ENCODE measurements at places on chromosomes 13 and 19.

GRCh38 chr13:25920277-25920676 lies 131.5 kb downstream of the SHISA2 start:
- DNase-seq: no peak

DNA sequence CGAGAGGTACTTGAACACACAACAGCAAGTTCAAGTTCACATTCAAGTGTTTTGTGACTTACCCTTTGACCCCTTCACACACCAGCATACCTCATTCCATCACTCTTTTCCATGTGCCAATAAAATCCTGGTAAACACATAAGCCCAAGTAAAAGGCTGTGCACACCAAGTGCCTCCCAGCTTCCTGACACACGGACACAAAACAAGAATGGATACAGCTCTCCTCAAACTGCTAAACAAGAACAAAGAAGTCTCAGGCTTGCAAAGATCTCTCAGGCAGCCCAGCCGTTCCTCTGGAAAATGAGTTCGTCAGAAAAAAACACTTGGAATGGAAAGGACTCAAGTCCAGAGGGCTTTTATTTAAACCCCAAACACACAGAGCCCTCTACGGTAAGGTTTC lies 83.7 kb downstream of the NUFIP1 start:
- peak; percentile 12 for DNase-seq

DNA sequence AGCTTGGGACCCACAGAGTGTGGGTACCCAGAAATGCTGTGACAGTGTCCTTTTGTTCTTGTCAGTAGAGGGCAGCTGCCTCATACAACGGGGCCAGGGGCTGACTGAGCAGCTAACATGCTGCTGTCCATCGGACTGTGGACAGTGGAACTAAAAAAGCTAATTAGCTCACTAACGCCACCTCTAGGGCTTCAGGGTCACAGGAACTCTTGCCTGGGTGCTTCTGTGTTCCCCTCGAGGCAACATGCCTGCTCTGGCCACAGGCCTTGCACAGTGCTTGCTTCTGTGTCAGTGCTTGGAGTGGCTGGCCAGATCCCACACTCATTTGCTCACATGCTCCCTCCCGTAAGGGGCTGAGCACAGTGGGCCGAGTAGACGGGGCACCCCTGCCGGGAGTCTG lies 377.0 kb downstream of the OLFM4 start:
- DNase-seq: no peak

- no peak for DNase-seq
Measured at GRCh38 chr13:111861766-111862366, 205.1 kb upstream of the SOX1 start.

DNA sequence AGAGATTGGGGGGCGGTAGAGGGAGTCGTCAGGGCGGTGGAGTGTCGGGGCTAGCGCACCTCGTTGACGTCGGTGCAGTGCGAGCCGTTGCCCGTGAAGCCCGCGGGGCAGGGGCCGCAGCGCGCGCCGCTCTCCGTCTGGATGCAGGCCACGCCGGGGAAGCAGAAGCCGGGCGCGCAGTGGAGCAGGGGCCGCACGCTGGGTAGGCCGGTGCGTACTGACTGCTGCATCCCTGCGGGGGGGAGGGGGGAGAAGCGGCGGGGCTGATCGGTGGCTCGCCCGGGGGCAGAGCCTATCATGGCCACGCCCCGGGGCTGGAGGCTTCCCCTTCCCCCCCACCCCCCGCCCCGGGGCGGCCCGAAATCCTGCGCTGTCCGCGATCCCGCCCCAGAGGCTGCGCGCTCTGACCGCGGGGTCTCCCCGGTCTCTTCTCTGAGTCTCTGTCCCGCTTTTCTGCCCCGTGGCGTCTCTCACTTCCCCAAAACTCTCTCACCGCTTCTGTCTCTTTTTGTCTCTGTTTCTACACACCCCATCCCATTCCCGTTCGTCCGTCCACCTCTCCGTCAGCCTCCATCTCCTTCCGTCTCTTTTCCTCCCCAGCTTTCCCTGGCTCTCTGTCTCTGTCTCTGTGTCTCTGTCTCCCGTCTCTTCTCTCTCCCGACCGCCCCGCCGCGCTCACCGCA lies 1.1 kb downstream of the COMP start:
- peak; percentile 21 for DNase-seq

DNA sequence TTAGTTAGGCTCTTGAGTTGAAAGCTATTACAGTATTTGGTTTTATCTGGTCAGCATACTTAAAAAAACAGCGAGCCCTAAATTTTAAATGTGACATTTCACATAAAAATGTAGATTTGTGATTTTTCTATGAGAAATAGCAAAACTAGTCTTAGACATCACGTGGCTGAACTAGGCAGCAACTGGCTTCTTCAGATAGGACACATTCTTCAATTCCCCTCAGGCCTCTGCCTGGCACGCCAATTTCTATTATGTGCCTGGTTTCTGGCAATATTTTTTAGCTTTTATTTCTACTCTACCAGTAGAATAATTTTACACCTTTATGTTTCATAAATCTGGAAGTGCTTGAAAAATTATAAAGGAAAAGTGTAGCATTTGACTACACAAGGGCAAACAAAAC lies 433.7 kb downstream of the DIAPH3 start:
- no peak for DNase-seq

DNA sequence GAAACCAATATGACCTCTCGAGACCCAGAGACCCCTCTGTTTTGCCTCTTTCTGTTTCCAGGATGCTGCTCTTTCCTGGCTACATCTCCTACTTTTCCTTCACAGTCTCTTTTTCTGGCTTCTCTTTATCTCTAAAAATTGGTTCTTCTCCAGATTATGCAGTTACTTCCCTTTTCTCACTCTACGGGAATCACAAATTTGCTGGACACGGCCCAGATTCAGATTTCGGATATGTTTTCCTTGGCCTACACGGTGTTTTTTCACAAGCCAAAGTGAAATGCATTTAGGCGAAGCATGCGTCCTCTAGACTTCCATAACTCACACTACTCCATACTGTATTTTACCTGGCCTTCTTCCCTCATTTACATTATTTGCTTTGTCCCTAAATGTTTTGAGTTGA lies 214.7 kb upstream of the MIR17HG start:
- no peak for DNase-seq

DNA sequence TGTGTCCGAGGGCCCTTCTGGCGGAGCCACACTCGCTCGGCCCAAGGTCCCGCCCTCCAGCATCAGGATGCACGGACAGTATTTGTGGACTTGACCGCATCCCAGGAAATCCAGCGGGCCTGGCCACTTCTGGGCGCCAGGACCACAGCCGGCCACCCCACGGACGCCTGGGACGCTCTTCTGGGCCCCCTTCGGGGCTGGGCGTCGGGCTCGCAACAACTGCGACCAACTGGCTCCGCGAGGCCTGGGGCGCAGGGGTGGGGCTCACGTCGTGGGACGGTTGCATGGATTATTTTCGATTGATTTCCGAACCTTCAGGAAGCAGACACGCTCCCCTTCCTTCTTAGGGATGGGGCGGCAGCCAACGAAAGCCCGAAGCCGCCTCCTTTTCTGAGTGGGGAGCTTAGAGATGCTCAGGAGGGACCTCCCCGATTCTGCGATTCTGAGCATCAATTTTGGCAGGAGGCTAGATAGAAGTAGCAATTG lies 521 bp upstream of the NUP58 start:
- DNase-seq: peak; percentile 34

- peak; percentile 11 for DNase-seq
Measured at GRCh38 chr13:36919171-36919832, 736 bp downstream of the SMAD9 start.

DNA sequence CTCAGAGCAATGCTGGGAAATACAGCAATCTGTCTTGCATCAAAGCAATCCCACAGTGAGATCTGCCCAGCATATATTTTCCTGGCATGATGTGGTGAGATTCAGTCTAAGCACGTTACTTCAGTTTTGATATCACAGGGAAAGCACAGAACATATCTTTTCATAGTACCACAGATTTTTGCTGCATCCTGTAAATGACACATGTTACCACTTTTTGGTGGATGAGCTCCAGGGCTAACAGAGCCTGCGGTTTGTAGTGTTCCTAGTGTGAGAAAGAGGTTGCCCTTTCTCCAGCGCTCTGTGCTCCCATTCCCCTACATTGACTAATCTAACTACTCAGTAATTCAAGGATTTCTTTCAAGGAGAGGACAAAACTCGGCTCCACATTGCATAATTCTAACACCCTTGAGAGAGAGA lies 409.0 kb downstream of the GPC6 start:
- peak; percentile 93 for DNase-seq

DNA sequence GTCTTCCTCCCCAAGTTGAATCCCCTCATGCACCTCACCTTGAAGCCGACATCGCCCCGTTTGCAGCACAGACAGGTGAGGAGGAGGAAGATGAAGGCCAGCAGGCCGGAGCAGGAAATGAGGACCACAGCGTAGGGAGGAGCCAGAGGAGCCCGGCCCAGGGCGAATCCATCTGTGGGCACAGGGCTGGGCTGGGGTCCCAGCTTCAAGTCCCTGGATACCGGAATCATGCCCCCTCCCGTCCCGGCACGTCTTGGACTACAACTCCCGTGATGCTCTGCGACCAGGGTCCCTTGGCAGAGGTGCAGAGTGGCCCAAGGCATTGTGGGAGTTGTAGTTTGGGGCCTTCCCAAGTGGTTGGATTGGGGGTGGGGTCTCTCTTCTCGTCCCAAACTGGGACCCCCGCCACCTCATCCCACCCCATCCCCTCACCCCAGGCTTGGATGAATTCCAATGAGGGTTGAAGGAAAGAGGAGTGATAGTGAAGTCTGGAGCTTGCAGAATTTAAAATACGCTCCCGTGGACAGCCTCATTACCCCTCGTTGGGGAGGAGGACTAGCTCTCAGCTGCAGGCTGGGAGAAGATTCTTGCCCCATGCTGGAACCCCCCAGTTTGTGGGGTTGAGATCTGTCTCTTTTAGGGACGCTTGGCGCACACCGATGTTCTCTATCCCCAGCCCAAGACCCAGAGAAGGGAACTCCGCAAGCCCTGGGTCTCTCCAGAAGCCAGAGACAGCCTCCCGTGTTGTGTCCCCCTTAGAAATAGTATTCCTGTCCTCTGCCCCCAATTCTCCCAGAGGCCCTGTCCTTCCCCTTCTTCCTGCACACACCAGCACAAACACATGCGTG lies 990 bp downstream of the LMTK3 start:
- DNase-seq: peak; percentile 46

DNA sequence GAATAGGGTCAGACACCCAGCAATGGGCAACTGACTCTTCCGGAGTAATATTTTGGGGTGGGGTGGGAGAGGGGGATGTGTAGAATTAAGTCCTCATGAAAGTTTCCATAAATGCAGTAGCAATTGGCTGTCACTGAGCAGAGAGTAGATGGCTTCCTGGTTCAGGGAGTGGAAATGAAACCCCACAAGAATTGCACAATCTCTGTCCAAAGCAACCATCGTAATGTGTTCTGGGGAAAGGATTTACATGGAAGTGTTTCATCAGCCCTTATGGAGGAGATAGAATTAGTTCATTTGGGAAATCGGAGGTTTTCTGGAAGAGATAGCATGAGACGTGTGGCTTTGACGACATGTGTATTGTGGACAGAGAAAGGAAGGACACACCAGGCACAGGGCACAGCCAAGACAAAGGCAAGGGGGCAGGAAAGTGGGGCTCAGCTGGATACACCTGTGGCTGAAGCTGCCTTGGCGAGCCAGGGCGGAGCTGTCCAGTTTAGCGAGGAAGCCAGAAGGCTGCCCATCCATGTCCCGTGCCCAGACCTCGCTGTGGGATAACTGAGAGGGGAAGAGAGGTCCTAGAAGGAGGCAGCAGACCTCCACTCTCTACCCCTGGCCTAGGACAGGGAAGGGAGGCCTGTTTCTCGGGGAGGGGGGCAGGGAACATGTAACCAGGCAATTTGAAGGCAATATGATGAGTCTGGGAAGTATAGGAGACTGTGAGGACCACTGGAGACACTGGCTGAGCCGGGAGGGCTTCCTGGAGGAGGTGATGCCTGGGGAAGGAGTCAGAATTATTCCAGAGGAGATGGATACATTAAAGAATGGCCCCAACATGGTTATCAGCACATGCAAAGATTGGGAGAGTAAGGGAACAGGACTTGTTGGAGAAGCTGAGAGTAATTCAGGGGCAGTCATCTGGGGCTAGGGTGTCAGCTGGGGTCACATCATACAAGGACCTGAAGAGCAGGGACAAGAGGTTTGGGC lies 2.6 kb upstream of the CLEC4G start:
- DNase-seq: peak; percentile 21

DNA sequence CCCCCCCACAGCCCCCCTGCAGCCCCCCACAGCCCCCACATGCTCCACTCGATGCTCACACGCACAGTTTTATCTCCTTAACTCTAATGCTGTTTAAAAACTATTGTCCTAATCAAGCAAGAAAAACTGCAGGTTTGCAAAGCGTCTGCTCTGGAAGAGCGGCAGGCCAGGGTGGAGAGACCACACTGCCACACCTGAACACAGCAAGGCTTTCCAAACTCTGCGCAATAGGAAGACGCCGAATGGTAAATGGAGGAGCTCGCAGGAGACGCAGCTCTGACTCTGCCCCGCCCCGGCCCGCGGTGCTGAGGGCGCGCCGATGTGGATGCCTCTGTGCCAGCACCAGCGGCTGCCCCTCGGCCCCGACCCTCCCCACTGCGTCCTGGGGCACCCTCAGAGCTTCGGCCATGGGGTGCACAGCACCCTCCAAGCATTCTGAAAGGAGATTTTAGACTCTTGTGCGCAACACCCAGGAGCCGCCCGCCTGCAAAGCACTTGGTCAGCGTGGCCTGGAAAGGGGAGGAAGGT lies 32.4 kb downstream of the RASA3 start:
- DNase-seq: peak; percentile 65

DNA sequence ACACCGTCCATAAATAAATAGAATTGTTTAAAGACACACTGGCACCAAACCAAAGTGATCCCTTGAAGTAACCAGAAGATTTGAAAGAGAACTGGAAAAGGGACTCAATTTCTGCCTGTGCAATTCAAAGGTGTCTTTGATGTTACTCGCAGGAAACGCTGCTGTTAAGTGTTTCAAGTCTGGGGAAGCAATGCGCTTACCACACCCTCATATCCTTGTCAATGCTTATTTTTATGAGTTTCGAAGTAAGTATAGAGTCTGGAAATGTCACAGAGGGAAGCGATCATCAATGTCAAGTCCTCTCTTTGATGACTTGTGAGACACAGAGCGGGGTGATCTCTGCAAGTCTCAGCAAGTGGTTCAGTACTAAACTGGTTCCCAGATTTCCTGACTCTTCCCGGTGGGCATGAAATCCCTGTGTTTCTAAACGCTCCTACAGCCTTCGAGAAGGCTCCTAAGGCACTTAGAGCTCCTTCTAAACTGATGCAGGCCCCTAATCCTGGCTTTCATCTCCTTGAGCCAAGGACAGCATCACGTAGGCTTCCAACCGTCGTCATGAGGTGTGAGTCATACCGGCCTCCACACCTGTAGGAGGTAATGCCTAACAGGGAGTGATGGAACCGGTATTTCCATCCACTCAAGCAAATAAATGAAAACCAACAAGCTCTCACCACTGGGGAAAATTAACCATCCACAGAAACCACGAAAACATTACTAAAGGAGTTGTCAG lies 22.8 kb downstream of the SYDE1 start:
- DNase-seq: no peak
